AG04450 (cell line): ENCODE measurements at places on chromosomes 2 and 18. TPM values are rescaled to one million over a fixed set of nuclear protein-coding genes. Genes with fewer than 3 reads are reported as not detected.

DNA sequence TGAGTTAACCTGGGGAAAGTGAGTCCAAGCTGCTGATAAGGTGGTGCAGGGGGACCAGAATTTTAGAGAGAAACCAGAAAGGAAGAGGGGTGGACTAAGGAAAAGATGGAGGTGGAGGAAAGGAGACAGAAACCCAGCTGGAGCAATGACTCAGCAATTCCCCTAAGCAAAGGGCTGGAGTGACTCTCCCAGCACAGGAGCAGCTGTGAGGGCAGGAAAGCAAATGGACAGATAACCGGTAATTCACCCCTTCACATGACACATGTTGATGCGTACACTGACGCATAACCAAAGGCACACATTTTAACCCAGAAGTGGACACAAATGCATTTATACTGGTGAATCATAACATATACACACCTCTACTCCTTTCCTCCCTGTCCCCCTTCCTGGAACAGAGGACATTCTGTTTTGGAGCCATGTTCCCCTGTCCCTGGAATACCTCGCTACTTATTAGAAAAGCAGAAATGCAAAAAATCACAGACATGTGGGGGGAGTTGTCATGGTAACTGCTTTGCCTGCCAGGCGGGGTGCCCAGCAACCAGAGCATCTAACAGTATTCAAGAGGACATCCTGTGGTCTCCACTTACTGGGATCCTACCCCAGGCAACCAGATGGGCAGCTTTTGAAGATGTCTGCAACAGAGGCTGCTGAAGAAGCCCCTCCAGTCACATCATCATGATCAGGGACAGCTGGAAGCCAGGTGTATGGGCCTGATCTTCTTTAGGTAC, 4.7 kb downstream of the CDK5R2 start:
- DNase-seq, result peak; percentile 65

DNA sequence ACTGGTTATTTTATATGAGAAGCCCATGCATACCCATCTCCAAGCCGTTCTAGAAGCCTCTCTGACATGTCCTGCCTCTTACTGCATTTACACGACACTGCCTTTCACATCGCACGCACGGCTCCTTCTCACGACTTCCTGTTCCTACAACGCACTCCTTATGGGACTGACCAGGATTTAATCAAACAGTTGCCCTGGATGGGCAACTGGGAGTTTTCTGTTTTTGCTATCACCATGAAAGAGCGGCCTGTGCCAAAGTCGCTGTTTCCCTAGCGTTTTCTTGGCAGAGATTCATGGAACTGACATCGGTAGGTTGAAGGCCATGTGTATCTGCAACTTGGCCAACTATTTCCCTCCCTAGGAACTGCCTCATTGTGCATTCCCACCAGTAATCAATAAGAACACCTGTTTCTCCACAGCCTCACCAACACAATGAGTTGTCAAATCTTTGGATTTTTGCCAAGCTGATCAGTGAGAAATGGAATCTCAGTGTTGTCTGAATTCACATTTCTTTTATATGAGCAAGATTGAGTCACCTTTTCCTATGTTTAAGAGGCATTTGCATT, 97.2 kb upstream of the OTOS start:
- DNase-seq, result no peak

- no peak for DNase-seq
Measured at GRCh38 chr2:20538308-20539132, 91.6 kb downstream of the RHOB start.

- no peak for DNase-seq
Measured at GRCh38 chr2:129893244-129893643, 86.2 kb upstream of the RAB6C start.

GRCh38 chr2:239895116-239895515, 130.0 kb downstream of the NDUFA10 start:
- no peak for DNase-seq

GRCh38 chr18:34223164-34223892, 1.4 kb downstream of the NOL4 start:
- no peak for DNase-seq

DNA sequence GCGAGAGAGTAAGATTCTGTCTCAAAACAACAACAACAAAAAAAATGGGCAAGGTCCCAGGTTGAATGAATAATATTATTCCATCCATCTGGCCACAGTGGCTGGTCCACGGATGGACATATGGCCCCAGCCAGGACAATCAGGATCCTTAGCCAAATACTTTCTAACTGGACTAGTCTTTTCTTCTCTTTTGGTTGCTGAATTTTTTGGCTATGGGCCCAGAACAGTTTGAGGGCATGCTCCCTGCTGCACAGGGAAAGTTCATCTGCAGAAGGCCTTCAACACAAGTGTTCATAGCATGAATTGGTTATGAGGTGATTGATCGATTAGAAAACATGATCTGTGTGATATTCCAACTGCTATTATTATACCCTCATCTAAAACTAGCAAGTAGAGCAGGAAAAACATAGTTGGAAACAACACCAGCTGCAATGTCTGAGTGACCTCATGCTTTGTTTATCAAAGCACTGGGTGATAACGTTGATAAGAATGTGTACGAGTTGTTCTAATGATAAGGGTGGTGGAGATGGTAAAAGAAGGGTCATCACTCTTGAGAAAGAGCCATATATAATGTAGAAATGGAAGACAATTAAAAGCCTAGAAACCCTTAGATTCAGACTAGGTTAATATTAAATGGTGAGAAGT, 47.8 kb upstream of the RNF103 start:
- no peak for DNase-seq

- no peak for DNase-seq
Measured at GRCh38 chr2:101272045-101272784, 19.5 kb downstream of the CNOT11 start.

DNA sequence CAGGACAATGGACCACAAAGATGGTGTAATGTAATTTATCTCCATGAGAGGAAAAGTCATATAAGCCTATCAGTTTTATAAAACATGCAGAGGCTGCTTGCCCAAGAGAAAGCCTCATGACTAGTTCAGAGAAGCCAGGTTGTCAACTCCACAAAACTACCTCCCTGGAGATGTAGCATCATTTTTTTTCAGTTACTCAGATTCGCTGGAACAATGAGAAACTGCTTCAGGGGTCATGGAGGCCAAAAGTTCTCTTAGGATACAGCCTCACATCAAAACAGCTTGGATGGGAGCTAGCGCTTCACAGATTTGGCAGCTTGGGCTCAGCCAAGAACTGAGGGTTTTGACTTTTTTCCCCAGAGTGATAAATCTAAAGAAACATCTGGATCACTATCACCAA, 263.5 kb downstream of the INSIG2 start:
- DNase-seq, result no peak

DNA sequence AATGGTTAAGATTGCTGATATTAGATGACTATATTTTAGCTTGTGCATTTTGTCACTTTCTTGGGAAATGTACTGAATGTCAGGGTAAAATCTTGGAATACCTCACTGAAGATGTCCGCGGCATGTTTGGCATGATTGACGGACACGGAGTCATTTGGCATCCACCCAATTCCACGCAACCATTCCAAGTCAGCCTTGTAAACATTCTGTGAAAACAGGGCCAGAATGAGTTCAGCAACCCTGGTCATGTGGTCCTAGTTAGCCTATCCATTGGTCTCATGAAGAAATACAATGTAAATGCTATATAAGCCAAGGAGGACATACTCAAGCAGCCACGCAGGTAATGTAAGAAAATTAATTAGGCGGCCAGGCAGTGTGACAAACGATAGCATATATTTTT, 159.5 kb downstream of the RIF1 start:
- no peak for DNase-seq

- DNase-seq, result no peak
Measured at GRCh38 chr2:63763391-63763941, 78.2 kb upstream of the UGP2 start.

DNA sequence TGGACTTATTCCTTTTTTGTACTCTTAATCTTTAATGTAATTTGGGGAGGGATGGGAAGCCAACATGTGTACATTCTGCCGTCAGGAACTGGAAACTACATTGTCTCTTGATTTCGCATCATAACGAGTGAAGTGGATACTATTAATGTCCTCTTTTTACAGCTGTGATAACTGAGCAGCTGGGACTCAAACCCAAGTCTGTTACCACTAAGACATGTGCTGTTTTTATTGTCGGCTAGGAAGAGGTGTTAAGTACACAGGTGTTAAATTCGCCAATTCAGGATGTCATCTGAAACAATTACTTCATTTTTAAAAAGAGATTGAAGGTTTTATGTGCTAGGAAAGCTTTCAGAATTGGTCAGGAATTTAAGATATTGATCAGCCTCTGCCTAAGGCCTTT, 6.9 kb downstream of the GMCL1 start:
- DNase-seq, result no peak

DNA sequence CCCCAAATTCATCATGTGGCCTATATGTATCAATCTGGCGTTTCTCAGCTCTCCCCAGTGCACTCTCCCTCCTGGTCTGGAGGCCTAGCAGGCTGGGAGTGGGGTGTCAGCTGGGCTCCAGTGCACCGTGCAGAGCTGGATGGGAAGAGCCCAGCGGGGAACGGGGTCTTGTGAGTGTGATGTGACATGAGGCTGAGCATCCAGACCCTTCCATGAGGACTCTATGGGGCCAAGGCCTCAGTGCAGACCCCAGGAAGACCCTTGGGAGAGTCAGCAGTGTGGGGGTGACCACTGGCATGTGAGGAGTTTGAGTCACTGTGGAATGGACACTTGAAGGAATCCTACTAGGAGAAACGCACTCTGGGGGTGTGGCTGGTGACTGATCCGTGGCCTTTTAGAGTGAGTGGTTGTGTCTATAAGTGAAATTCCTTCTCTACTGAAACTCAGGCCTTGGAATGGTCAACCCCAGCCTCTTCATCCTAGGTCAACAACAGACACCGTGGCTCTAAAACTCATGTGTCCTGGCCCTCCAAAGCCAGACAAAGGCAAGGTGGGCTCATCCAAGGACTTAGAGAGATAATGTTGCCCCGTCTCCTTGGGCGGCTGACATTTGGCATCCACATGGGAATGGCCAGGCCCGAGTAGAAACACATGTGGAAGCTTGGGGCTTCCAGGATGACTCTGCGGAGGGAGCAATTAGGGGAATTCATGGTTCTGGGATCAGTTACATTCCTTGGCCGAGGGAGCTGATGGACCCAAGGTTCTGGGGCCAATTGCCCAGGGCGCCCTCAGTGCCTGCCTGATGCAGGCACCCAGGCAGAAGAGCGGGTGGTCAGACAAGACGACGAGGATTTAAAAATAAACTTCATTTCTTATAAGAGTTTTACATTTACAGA, 156.0 kb upstream of the TWIST2 start:
- no peak for DNase-seq

DNA sequence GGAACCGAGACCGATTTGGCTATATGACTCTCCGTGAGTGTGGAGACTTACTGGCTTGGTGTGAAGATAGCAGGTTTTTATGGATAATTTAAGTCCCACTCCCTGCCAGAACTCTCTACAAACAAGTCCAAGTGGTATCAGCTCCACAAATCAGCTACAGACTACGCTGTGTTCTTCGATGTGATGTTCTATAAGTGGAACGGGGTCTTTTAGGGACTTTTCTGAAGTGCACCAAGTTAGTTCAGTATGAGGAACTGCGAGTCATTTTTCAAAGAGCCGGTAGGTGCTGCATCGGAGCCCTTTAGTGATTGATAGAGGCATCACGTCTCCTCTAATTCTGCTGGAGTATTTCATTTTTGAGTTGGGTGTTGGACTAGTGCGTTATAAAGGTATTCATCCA, 107.1 kb downstream of the TSHZ1 start:
- no peak for DNase-seq

DNA sequence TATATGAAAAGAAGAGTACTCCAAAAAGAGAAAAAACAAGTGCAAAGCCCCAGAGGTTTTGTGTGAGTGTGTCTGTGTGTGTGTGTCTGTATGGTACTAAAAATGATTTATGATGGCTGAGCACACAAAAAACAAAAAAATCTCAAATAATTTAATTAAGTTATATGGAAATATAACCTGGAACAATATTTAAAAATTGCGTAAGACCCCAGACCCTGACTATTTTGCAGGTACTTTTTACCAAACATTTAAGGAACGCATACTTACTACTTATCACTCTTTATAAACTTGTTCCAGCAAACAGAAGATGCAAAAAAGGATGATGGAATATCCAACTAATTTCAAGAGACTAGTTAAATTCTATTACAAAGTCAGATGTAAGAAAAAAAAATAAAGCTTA, 317.4 kb upstream of the KCNH7 start:
- no peak for DNase-seq

DNA sequence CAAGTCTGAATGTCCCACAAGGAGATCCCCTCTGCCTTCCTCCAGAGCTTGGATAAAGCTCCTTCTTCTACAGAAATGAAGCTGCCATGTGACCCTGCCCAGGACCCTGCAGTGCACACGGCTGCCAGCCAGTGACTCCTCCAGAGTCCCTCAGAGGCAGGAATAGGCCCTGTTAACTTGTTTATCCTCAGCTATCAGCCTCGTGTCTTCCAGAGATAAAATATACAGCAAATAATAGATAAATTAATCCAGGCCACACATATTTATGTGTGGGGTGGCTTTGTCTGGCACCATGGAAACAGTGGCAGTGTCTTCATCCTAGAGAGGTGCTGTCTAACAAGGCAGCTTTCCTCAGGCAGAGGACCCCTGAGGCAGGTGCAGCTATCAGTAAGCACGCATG, 66.7 kb downstream of the TMEM18 start:
- DNase-seq, result no peak

- no peak for DNase-seq
Measured at GRCh38 chr2:85807756-85808155, 54.0 kb downstream of the ATOH8 start.

DNA sequence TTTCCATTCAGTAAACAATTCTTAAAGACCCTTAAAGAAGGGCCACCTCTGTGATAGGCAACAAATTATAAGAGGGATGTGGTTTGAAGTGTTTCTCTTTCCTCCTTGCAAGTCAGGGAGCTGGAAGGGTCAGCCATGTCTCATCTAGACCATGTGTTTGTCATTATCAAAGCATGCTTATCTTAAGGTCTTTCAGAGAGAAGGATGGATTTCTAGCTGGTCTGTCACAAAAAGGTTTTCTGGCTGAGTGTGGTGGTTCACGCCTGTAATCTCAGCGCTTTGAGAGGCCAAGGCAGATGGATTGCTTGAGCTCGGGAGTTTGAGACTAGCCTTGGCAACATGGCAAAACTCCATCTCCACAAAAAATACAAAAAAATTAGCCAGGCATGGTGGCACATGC, 59.2 kb upstream of the PEX13 start:
- DNase-seq, result peak; percentile 8

- no peak for DNase-seq
Measured at GRCh38 chr2:27262379-27263286, at the start of gene SLC30A3. Gene SLC30A3 (minus strand): TSS chr2:27263047. CDS start chr2:27262906, 141 bp downstream.

- no peak for DNase-seq
Measured at GRCh38 chr2:237490009-237490711, 3.1 kb downstream of the MLPH start.

- no peak for DNase-seq
Measured at GRCh38 chr2:20429528-20429927, 17.3 kb upstream of the RHOB start.

SERTAD2 gene
- 9.9 and 10.1 TPM in 2 replicates for polyA plus RNA-seq

XDH gene
- polyA plus RNA-seq, result 0.27 and 0.35 TPM in 2 replicates

LDLRAD4 gene
- polyA plus RNA-seq, result not detected in 2 replicates

SULT1C2 gene
- 0.04 and 0.11 TPM in 2 replicates for polyA plus RNA-seq

CNDP1 gene
- not detected in 2 replicates for polyA plus RNA-seq

PRSS56 gene
- not detected in 2 replicates for polyA plus RNA-seq

GCG gene
- 0.27 TPM in 1 of 2 replicates, not detected in the other for polyA plus RNA-seq

ARHGAP15 gene
- polyA plus RNA-seq, result not detected in 2 replicates

GCA gene
- 1.8 and 2.5 TPM in 2 replicates for polyA plus RNA-seq
